Activated CD4-positive, alpha-beta T cell treated with anti-CD3 and anti-CD28 coated beads for 36 hours (primary cell): ENCODE measurements at places on chromosomes 4 and X. TPM values are rescaled to one million over a fixed set of nuclear protein-coding genes. Genes with fewer than 3 reads are reported as not detected.

- DNase-seq = no peak
- no peak overlapping the region for H3K27ac ChIP-seq
- no peak overlapping the region for H3K4me3 ChIP-seq
- H3K36me3 ChIP-seq = no peaks in the 10 kb centered on the region
Observed at GRCh38 chr4:8029689-8030088, 90.0 kb upstream of the AFAP1 start.

GRCh38 chr4:76306882-76307659 is 538 bp downstream of the STBD1 start:
- peak; percentile 53 for DNase-seq
- peaks cover 15% of the 10 kb centered on the region for H3K4me1 ChIP-seq
- peak overlapping the region; percentile 63 for H3K4me3 ChIP-seq
- H3K27ac ChIP-seq = peak overlapping the region; percentile 34
- H3K27me3 ChIP-seq = peaks cover 39% of the 10 kb centered on the region
- no peaks in the 10 kb centered on the region for H3K36me3 ChIP-seq

XAGE1A gene
- total RNA-seq = not detected

- H3K27ac ChIP-seq = no peak overlapping the region
- H3K4me1 ChIP-seq = no peaks in the 10 kb centered on the region
- no peaks in the 10 kb centered on the region for H3K36me3 ChIP-seq
- no peak overlapping the region for H3K4me3 ChIP-seq
- no peak for DNase-seq
- H3K27me3 ChIP-seq = no peaks in the 10 kb centered on the region
Observed at GRCh38 chrX:7545564-7545963, 297.4 kb upstream of the VCX start.

- no peak overlapping the region for H3K27ac ChIP-seq
- no peak for DNase-seq
- peaks cover 7% of the 10 kb centered on the region for H3K36me3 ChIP-seq
Observed at GRCh38 chr4:150327262-150327780, 249.1 kb downstream of the DCLK2 start.
